ENCODE measurements at places on chromosomes 12 and 14.

DNA sequence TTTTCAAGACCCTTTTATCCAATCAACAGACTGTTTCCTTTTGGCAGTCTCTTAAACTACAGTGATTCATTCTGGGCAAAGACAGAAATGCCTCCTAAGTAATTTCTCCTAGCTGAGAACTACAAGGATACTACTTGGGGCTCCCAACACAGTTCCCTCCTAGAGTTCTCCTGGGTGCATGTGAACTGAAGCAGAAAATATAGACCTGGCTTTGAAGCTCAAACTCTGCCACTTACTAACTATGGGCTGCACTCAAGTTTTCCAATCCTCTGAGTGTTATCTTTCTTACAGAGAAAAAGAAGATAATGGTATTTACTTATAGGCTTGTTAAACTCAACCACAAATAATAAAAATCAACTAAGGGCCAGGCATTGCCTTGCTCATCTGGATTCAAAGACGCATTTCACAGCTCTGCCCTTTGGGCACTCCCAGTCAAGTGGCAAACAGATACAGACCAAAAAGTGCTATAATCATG lies 97.6 kb downstream of the EFCAB11 start:
- no peak for DNase-seq

DNA sequence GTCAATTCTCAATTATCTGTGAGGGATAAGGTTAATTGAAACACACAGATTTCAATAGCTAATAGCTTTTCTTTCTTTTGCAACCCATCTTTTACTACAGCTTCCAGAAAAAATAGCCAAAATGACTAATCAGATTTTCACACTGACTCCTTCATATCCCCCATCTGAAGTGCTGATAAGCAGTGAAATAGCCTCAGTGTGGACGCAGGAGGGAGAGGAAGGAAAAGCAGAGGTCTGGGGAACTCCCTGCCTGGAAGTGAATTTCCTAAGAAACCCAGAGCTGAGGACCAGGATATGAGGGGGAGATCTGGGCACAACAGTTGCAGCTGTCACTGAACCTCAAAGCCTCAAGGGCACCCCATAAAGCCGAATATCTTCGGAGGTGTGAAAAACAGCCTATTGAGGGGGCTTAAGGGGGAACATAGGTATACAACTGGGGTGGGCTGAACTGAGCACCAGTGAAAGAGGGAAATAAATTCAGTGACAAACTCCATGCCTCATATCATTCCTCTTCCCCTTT lies 60.9 kb downstream of the EMP1 start:
- no peak for DNase-seq

- no peak for DNase-seq
Measured at GRCh38 chr14:105377555-105378182, 20.7 kb upstream of the TEX22 start.

DNA sequence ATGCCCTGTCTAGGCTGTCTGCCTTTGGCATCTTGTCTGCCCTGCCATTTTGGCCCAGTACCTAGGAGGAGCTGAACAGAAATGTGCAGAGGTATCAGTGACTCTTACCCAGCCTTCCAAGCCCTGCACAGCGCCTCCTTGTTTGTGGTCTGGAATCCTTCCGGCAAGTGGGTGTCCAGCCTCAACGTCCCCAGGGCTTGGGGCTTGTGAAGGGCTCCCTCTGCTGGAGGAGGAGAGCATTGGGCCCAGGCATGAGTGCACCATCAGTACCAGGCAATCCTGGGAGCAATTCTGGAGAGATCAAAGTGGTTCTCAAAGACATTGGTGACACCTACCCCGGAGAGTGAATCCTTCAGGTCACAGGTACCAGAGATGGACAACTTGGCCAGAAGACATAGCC lies 2.4 kb upstream of the TCL1B start:
- no peak for DNase-seq

GRCh38 chr12:116476227-116476822 lies 82.9 kb upstream of the MAP1LC3B2 start:
- DNase-seq = no peak

GRCh38 chr14:67031920-67032774 lies 157.1 kb upstream of the GARIN2 start:
- DNase-seq = no peak

- DNase-seq = no peak
Measured at GRCh38 chr14:23047751-23048693, 6.0 kb downstream of the PSMB11 start.

DNA sequence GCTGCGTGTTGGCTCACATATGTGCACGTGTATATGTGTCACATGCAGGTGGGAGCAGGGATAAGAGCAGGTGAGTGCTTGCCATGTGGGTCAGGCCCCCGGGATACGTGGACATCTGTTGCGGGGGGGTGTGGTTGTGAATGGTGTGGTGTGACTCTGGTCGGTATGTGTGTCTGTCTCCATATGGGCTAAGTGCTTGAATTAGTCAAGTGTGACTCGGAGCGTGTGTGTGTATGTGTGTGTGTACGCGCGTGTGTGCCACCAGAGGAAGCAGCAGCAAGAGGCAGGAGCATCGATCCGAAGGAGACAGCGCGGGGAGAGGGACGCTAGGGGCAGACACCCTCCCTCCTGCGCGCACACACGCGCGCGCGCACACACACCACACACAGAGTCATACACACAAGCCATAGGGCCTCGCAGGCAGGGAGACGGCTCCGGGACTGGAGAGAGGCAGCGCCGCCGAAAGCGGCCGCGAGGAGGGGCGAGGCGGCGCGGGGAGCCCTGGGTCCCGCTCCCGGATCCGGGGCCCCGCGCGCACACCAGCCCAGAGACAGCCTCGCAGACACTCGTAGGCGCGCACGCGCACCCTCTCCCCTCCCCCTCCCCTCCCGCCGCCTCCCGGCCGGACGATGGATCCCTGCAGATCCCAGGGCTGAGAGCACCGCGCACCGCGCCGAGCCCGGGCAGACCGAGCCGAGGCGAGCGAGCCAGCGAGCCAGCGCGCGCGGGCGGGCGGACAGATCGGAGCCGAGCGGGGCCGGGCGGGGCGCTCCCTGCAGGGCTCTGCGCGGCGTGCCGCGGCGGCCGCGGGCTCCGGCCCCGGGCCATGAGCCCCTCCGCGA lies at the start of gene ASIC1:
Gene ASIC1, plus strand, starts transcription at position 597 of the 842 bp plus-strand sequence. CDS start 1,171 bp downstream, outside the sequence.
- DNase-seq = peak; percentile 61

GRCh38 chr14:60637479-60638315 lies 11.6 kb downstream of the SIX1 start:
- DNase-seq = peak; percentile 72

DNA sequence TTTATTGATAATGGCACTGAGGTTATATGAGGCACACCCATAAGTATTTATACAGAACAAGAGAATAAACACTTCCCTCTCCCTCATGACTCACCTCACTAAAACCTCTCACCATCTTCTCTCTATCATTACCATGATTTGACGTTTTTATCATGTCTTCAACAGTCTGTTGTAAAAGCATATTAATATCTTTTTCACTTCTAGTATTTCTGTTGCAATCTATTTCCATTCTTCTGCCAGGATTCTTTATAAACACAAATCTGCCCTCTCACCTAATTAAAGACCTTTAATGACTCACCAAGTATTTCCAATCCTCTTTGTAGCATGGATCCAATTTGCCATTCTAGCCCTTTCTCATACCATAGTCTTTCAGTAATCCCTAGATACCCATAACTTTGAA lies 527.7 kb downstream of the SLC16A7 start:
- no peak for DNase-seq

DNA sequence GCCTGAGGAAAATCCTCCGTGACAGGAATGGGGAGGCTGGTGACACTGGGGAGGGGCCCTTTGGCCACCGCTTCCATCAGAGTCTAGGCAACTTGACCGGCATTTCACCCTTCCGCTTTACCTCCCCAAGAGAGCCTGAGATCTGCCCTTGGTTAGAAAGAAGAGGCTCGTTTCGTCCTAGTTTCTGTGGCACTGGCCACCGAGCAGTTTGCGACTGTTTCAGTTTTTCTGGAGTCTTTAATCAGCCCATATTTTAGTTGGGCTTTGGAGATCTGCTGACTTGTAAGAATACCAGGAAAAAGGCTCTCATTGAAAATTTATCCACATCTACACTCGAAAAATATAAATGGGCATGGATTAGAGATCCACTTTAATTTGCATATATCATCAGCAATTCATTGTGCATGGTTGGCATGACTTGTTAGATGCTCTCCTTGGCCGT lies 414 bp upstream of the ANKS1B start:
- DNase-seq = no peak

- DNase-seq = no peak
Measured at GRCh38 chr12:96424601-96425000, 24.4 kb upstream of the CDK17 start.

- DNase-seq = no peak
Measured at GRCh38 chr12:3828888-3829287, 44.3 kb downstream of the PARP11 start.

- DNase-seq = no peak
Measured at GRCh38 chr14:65225299-65226159, 123.2 kb upstream of the MAX start.
